Lung microvascular endothelial cell (primary cell): ENCODE measurements at places on chromosomes 13 and 19.

GRCh38 chr13:63517371-63517770 lies 2101.7 kb upstream of the PCDH20 start:
- no peak for DNase-seq

DNA sequence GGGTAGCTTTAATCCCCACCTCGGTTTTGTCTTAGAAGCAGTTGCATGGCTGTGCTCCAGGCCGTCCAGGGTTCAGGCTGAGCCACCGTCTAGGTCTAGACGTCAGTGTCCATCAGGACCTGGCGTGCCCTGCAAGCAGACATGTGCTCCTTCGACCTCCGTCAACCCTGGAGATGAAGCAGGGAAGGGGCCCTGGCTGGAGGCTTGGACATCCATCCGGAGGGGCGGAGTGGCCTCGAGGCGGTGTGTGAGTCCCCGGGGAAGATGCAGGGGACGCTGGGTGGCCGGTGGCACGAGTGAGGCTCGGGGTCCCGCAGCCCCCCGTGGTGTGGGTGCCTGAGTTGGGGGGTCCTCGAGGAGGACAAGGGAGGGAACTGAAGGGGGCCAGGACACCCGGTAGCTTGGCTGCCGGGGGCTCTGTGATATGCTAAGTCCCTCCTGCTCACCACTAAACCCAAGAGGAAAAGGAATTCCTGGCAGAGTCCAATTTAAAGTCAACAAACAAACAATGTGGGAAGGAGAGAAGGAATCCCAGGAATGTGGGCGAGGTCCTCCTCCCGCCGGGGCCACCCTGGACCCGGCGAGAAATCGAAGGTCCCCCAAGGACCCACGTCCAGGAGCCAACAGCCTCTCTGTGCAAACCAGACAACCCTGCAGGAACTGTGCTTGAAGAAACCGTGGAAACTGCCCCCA lies 14.9 kb upstream of the PTBP1 start:
- DNase-seq, result peak; percentile 46

DNA sequence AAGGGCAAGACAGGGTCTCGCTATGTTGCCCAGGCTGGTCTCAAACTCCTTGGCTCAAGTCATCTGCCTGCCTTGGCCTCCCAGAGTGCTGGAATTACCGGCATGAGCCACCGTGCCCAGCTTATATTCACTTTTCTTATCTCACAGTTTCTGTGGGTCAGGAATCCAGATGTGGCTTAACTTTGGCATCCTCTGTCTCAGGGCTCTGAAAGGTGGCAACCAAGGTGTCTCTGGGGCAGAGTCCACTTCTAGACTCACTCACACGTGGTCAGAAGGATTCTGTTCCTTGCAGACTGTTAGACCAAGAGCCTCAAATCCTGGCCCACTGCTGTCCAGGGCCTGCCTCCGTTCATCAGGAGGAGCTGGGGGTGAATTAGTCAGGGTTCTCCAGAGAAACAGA lies 7.6 kb upstream of the LMNB2 start:
- DNase-seq, result no peak

- DNase-seq, result no peak
Measured at GRCh38 chr13:64639206-64639605, 2590.9 kb downstream of the PCDH9 start.

GRCh38 chr13:113351514-113352026 lies 12.4 kb downstream of the GRTP1 start:
- peak; percentile 77 for DNase-seq

DNA sequence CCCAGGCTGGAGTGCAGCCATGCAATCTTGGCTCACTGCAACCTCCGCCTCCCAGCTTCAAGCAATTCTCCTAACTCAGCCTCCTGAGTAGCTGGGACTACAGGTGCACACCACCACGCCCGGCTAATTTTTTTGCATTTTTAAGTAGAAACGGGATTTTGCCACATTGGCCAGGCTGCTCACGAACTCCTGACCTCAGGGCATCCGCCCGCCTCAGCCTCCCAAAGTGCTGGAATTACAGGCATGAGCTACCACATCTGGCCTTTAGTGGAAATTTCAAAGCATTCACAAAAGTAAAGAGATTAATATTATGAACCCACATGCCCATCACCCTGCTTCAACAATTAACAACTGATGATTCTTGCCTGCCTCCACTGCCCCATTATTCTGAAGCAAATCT lies 20.5 kb upstream of the LATS2 start:
- DNase-seq, result no peak

- no peak for DNase-seq
Measured at GRCh38 chr13:27125357-27126282, 46.0 kb downstream of the USP12 start.

DNA sequence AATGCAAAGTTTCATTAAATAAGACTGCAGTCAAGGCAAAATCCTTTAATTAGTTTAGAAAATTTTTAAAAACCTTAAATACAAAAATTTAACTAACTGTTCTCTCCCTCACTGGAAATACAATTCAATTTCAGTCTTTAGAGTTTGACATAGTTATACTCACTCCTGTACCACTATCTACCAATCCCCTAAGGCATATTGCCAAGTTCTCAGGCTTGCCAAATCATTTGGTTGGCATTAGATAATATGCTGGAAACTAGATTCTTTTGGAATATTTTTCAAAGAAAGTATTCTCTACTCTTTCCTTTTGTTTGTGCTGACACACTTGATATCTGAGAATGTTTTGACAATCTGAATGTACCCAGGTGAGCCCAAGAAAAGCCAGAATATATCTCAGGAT lies 77.2 kb downstream of the TSC22D1 start:
- DNase-seq, result no peak

DNA sequence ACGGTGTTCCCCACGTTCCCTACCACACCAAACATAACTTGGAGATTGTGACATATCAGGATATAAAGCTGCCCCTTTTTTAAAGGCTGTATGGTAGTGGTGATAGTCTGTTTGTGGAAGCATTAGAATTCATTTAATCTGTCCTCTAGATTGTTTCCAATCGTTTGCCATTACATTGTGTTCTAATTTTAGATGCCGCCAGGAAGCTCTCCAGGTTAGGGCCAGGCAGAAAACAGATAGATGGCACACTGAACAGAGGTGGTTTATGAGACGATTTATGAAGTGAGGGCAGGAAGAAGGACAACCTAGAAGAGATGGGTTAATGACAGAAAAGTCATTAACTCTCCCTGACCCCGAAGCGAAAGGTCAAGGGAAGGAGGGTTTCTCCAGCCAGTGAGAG lies 30.0 kb downstream of the ARHGEF7 start:
- DNase-seq, result no peak

DNA sequence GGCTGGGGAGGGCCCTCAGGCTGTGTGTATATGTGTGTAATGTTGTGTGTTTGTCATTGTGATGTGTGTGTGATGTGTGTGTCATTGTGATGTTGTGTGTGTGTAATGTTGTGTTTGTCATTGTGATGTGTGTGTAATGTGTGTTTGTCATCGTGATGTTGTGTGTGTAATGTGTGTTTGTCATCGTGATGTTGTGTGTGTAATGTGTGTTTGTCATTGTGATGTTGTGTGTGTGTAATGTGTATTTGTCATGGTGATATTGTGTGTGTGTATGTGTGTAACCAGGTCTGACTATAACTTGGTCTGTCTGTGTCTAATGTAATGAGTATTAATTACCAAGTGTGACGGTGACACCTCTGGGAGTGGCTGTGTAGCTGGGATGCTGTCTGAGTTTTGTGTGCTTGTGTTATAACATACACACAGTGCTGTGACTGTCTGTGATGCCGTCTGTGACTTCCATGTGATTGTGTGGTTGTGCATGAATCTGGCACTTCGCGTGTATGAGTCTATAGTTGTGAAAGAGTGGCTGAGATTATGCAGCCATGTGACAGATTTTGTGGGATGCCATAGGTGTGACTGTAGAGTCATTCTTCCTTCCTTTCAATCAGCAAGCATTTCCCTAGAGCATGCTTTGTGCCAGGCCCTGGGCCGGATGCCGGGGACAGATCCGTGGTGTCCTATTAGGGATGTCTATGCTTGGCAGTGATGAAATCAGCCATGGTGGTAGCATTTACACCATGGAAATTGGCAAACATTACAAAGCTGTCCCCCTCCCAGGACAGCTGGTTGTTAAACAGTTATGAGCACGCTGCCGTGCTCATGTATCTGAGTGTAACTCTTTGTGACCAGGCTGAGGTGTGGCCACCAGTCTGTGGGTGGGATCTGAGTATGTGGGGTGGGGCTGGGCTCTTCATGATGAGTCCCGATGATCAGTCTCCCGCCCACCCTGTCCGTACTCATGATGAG lies 6.4 kb downstream of the TNFSF14 start:
- DNase-seq, result no peak

- DNase-seq, result no peak
Measured at GRCh38 chr13:32707471-32707870, 121.2 kb downstream of the PDS5B start.

DNA sequence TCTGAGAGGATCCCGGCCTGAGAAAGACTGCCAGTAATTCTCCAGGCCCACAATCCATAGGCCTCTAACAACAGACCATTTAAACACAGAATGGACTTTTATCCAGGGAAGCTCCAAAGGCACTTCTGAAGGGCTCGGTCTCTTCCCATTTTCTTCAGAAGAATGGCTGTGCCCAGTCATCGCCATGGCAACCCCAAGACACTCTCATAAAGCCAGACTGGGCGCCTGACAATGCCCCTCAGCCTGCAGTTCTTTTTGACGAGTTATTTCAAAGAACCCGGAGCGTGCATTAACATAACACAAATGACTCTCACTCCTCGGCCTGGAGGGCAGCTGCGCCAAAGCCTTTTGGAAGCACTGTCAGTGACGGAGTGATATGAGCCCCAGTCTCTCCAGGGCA lies 61.0 kb downstream of the RASA3 start:
- DNase-seq, result no peak

GRCh38 chr13:82330499-82330898 lies 1551.8 kb downstream of the SLITRK1 start:
- DNase-seq, result peak; percentile 25

DNA sequence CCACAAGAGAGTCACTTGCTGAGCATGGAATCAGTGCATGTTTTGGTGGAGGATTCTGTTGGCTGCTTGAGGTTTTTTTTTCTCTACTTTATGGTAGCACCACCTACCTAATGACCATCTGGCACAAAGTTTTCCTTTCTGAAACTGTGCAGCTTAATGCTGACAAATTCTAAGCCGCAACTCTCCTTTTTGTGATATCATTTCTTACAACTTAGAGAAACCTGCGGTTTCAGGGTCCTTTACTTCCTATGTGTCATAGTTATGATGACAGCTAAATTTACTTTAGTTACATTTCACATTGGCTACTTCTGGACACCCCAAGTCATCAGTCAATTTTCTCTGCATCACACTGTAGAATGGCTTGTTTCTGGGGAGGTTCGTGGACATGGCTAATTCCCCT lies 115.4 kb upstream of the TMTC4 start:
- no peak for DNase-seq

- DNase-seq, result no peak
Measured at GRCh38 chr13:25222740-25223139, 50.7 kb upstream of the AMER2 start.

DNA sequence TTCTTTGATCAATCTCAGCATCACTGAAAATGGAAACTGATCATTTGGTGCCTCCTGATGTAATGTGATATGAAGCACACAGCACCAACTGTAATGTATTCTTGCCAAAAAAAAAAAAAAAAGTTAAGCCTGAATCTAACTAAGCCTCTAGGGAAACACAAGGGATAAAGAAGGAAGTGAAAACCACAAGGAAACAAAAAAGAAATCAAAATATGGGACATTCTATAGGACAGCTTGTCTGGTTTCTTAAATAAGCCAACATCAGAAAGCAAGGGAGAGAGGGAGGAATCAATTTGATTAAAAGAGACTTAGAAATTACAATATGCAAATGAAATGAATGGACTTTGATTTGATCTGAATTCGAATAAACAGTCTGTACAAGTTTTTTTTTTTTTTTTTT lies 20.6 kb upstream of the METTL21C start:
- DNase-seq, result no peak

GRCh38 chr13:23381866-23382265 lies 51.6 kb downstream of the SACS start:
- no peak for DNase-seq

DNA sequence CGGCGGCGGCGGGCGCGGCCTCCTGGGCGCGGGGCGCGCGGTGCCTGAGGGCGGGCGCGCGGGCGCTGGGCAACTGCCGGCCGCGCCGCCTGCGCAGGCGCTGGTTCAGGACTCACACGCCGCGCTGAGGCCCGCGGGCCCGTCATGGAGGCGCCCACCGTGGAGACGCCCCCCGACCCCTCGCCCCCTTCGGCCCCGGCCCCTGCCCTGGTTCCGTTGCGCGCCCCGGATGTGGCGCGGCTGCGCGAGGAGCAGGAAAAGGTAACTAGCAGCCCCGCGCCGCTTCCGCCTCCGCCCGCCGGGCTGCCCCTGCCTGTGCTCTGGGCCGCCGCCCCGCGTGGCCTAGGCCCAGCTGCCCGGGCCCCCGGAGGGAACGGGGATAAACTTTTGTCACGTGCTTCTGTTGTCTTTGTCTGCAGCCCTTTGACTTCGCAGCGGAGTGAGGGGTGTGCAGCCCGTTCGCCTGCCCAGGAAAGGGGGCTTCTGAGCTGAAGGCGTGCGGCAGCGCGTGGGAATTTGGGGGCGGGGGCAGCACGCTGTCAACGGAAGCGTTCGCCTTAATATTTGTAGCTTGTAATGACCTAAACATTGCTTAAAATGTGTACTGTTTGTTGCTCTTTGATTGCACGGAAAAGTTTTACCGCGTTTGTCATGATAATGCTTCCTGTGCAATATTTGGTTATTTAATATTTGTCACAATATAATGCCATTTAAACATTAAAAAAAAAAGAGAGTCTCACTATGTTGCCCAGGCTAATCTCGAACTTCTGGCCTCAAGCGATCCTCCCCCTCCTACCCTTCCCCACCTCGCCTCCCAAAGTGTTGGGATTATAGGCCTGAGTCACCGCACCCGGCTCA lies 594 bp downstream of the URI1 start:
- peak; percentile 25 for DNase-seq

- DNase-seq, result no peak
Measured at GRCh38 chr19:47623151-47623920, 14.4 kb downstream of the BICRA start.

- DNase-seq, result no peak
Measured at GRCh38 chr19:4891066-4891465, 11.6 kb downstream of the ARRDC5 start.

GRCh38 chr19:6963937-6964336 lies 57.3 kb downstream of the MBD3L2B start:
- DNase-seq, result peak; percentile 29

- peak; percentile 27 for DNase-seq
Measured at GRCh38 chr19:38656171-38656981, 8.9 kb downstream of the ACTN4 start.

GRCh38 chr19:13972368-13973155 lies 20.3 kb downstream of the DCAF15 start:
- no peak for DNase-seq

DNA sequence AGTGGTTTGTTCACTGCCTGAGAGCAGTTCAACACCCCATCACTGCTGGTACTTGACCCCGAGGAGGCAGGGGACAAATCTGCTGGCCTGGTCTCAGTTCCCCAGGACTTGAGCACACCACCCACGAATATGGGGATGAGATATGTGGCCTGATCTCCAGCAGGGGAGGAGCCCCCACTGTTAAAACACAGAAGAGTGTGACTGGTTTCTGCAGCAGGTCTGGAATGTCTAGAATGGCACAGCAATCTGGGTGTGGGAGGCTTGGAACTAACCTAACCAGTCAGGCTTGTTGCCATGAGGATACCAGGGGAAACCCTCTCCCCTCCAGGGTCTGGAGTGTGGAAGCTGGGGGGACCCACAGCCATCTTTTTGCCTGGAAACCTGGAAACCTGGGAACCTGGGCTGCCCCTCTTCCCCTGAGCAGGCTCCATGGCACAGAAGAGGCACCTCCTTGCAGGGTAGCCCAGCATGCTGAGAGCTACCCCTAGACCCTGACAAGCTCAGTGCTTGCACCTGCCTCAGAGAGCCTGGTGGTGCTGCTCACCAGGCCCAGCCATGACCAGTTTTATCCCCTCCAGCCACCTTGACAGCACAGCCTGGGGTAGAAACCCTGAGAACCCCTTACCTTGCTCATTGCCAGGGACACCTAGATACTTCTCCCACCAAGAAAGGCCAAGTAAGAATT lies 273.8 kb downstream of the LIG4 start:
- DNase-seq, result no peak
